H9 (cell line): ENCODE measurements at places on chromosomes 4 and X. TPM values are rescaled to one million over a fixed set of nuclear protein-coding genes. Genes with fewer than 3 reads are reported as not detected.

- no peaks in the 10 kb centered on the region; the same call in 1 of the 2 replicates for H3K4me1 ChIP-seq
- peaks cover 18% of the 10 kb centered on the region for H3K36me3 ChIP-seq
- no peak for DNase-seq
These were observed 683 bp downstream of the MAN2B2 start for GRCh38 chr4:6575503-6576240.

GRCh38 chrX:49879656-49880277, 483 bp downstream of the USP27X start:
- H3K36me3 ChIP-seq: peaks cover 15% of the 10 kb centered on the region
- peak overlapping the region; percentile 72 for H3K4me3 ChIP-seq
- no peaks in the 10 kb centered on the region; the same call in 1 of the 2 replicates for H3K27me3 ChIP-seq
- no peak for DNase-seq
- H3K4me1 ChIP-seq: 0 out of 2 replicates have a peak, but pooled peaks cover 3% of the 10 kb centered on the region
- H3K27ac ChIP-seq: no peak overlapping the region

The MGAT4D gene
- total RNA-seq: not detected in 2 replicates

DNA sequence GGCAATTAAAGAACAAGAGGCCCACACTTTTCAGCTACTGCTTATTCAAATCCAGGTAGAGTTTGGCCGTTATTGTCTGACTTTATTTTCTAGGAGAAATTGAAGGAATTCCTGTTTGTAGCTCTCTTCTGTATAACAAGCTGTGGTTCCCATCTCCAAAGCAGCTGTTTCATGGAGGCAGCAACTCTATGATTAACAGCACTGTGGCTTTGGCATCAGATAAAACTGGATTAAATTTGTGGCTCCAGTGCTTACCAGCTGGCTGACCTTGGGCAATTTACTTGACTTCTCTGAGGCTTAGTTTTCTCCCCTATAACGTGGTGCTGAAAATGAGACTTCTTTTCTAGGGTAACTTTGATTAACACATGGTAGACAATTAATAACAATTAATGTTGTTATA, 28.1 kb downstream of the SLC30A9 start:
- H3K27ac ChIP-seq: no peak overlapping the region
- DNase-seq: no peak
- no peak overlapping the region for H3K4me3 ChIP-seq
- no peaks in the 10 kb centered on the region for H3K27me3 ChIP-seq

GRCh38 chr4:56958111-56958517, 19.3 kb downstream of the NOA1 start:
- no peak overlapping the region for H3K27ac ChIP-seq
- H3K4me1 ChIP-seq: no peaks in the 10 kb centered on the region
- H3K27me3 ChIP-seq: no peaks in the 10 kb centered on the region
- peaks cover 4% of the 10 kb centered on the region; the same call in 2 of the 3 replicates for H3K36me3 ChIP-seq
- no peak overlapping the region for H3K4me3 ChIP-seq
- no peak for DNase-seq

The MAGEE2 gene
- total RNA-seq: not detected in 2 replicates
